ENCODE measurements at places on chromosomes 6 and 20. TPM values are rescaled to one million over a fixed set of nuclear protein-coding genes. Genes with fewer than 3 reads are reported as not detected.

GRCh38 chr20:52219441-52219840 lies 27.9 kb upstream of the ZFP64 start:
- DNase-seq, result peak; percentile 32

DNA sequence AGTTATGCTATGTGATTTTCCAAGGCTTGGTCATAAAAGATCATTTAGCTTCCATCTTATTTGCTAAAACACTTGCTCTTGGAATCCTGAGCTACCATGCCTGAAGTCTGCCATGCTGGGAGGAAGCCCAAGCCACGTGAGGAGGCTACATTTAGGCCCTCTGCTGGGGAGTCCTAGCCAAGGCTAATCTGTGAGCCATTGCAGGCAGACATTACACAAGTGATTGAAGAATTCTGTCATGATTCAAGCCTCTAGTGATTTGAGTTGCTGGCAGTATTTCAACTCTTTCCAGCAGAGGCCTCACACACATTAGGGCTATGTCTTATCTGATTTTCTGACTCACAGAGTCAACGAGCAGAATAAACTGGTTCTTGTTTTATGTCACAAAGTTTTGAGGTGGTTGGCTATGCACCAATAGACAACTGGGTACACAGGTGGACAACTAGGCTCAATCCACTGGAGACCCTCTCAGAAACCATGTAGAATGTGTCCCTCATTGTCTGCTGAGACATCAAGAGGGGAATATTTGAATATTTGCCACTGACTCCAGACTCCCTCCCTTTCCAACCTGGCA lies 227.2 kb upstream of the SULF2 start:
- peak; percentile 99 for DNase-seq

- peak; percentile 37 for DNase-seq
Observed at GRCh38 chr6:160221423-160221822, 37.2 kb downstream of the SLC22A2 start.

CST9L gene
- not detected for total RNA-seq

DNA sequence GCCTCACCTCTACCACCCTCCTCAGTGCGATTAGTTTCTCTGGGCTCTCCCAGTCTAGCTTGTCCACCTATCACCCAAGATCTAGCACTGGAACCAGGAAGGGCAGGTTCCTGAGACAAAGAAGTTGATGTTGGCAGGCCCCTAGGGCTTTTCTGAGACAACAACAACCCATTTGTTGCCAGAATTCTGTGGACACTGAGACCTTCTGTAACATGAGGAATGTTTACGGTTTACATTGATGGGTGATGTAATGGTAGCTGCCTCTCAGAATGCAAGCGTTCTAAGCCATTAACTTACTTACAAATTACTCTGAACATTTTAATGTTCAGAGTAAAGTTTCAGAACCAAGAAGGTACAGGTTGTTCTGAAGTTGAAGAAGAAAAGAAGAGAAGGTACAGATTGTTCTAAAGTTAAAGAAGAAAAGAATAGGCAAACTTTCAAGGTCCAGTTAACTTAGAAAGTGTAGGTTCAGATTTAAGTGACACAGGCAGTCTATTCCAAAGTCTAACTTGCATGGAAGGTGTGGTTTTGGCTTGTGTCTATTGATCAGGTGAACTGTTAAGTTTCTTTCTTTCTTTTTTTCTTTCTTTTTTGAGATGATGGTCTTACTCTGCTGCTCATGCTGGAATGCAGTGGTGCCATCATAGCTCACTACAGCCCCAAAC lies 3.7 kb upstream of the MED23 start:
- DNase-seq, result no peak
